ENCODE measurements at places on chromosomes 5 and 9. TPM values are rescaled to one million over a fixed set of nuclear protein-coding genes. Genes with fewer than 3 reads are reported as not detected.

GRCh38 chr5:149152317-149152746 lies 11.0 kb downstream of the ABLIM3 start:
- DNase-seq = no peak

DNA sequence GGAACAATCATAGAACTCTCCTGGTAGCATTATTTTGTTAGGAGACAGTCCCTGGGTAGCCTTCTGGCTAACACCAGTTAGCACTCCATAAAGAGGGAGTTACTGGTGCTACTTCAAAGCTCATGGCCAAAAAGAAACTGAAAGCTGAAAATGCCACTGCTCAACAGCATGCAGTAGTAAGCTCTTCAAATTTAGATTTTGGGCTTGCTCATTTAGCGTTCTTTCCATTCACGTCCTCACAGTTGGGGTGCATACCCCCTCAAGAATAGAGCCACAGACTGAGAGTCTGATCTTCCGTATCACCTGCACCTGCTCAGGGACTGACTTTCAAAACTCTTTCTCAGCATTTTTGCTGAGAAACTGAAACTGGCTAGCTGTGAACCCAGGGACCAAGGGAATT lies 24.7 kb downstream of the NTRK2 start:
- DNase-seq = no peak

DNA sequence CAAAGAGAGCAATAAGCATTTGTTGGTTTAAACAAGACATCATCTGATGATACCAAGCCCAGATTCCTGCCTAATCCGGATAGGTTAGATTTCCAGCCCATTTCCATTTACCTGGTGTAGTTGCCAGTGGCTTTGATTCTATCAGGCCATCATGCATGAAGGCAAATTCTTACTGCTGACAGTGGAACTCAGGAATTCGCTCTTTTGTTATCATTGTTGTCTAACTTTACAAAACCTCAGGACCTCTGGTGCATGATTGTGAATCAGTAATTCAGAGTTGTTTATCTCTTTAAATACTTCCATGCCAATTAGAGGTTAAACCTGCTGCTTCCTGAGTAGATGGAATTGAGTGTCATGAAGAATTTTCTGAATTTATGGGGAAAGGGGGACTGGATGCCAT lies 76.5 kb downstream of the C9orf152 start:
- DNase-seq = no peak

DNA sequence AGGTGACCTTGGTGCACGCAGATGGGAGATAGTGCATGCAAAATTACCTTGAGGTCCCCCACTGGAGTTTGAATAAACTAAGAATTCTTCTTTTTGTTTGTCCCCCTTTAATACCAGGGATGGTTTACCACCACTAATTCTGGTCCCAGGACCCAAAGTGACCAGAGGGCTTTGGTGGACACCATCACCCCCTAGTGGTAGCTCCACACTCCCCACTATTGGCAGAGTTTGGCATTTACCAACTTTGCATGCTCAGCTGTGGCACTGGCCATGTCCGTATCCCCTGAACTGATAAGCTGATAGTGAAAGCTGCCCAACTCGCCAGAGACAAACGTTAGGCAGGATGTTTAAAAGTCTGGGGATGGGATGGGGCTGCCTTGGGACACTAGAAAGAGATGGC lies 3.3 kb downstream of the ASTN2 start:
- DNase-seq = peak; percentile 74

IRX4 gene
- not detected for total RNA-seq

All from myocyte (in vitro differentiated cells).